Activated T-cell treated with anti-CD3 and anti-CD28 coated beads for 48 hours (primary cell): ENCODE measurements at places on chromosomes 7 and 10.

DNA sequence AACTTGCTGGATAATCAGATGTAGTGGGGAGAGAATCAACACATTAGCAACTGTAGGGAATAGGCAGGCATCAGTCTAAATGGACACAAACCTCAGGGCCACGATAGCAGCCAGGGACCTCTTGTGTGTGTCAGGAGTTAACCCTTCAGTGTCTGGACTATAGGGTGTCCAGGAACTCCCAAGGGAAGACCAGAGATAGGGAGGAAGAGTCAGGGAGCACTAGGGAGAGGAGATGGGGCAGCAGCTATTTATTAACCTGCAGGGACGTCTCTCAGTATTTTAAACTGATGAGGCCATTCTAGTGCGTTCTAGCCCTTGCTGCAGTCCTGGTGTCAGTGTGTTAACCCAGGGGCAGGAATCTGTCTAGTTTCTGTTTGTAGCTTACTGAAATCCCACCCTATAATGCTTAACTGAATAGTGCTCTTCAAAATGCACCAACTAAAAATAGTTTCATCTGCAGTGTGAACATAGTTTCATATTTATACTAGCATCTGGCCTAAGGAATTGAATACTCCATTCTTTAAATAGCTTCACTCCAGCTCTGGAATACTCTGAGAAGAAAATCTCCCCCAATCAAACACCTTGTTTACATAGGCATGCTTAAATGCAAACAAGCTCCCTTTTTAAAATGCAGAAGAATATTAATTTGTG lies 62.7 kb downstream of the ARID5B start:
- DNase-seq: no peak

DNA sequence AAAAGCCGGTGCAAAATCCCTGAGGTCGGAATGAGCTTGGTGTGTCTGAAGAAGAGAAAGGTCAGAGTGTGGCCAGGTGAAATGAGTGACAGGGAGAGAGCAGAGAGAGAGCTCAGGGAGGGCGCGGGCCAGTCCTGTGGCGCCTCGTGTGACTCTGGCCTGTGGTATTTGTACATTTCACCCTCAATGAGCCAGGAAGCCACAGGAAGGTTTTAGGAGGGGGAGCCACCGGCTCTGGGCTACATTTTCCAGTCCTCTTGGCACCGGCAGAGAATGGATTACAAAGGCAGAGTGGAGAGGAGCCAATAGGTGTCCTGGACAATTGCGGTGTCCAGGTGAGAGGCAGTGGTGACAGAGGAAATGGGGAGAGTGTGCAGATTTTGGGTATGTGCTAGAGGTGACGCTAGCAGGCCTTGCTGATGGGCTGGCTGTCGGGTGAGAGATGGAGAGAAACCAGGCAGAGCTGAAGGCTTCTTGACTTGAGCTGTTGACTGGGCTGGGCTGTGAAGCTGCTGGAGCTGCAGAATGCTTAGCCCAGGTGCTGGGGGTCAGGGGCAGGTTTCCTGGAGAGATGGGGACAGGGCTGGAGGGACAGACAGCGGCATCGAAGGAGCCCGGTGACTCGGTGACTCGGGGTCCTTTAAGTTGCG lies 38.1 kb downstream of the COL13A1 start:
- no peak for DNase-seq

GRCh38 chr7:81810476-81811155 lies 40.8 kb upstream of the HGF start:
- DNase-seq: no peak

DNA sequence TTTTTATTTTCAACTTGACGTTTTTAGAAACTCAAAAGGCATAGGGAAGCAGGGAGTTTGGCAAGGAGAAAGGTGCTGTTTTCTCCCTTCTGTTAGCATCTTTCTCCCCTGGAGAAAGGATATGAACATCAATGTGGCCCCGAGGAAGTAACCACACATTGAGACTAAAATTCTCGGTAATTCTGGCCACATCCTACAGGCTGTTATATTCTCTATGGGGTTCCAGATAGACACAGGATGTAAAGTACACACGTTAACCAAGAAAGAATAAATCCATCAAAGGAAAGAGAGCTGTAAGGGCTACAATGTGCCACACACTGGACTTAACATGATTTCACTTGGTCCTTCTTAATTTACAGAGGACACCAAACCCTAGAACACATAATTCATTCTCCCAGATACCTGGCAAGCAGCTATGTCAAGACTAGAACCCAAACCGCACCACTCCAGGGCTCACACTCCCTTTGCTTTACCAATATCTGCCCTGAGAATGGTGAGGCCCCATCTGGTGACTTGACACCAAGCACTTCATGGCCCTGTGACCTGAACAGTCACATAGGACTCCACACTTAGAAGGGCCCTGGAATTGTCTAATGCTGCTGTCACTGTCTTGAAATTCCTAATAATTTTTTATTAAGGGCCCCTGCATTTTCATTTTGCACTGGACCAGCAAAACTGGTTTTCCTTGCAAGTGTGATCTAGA lies 73.9 kb downstream of the PRLHR start:
- DNase-seq: no peak

- DNase-seq: no peak
Measured at GRCh38 chr10:23100331-23101030, 5.1 kb downstream of the MSRB2 start.

DNA sequence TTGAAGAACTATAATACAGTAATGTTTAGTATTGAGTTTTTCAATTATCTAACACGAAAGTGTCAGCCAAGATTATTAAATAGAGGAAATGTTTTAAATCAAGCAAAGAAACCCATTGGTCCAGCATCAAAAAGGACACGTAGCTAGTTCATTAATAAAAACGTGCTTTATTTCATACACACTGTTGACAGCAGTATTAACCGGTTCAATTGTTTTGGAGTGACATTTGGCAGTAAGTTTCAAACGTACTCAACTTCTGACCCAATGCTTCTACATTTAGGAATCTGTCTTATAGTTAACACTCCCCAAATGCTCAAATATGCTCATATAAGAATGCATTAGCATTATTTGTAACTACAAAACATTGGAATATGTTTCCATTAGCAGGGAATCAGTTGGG lies 41.3 kb downstream of the SLC16A12 start:
- no peak for DNase-seq

GRCh38 chr10:97328646-97329453 lies 5.7 kb downstream of the FRAT2 start:
- DNase-seq: no peak

DNA sequence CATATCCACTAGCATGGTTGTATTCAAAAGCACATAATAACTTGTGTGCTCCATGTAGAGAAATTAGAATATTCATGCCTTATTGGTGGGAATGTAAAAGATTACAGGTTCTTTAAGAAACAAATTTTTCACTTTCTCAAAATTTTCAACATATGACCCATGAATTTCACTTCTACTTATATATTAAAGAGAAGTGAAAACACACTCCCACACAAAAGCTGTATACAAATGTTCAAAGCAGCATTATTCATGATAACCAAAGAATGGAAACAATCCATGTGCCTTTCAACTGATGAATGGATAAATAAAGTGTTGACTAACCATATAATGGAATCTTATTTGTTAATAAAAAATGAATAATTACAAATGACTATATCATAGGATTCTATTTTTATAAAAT lies 694.5 kb upstream of the PCDH15 start:
- no peak for DNase-seq
